ENCODE measurements at places on chromosomes 7 and 10.

DNA sequence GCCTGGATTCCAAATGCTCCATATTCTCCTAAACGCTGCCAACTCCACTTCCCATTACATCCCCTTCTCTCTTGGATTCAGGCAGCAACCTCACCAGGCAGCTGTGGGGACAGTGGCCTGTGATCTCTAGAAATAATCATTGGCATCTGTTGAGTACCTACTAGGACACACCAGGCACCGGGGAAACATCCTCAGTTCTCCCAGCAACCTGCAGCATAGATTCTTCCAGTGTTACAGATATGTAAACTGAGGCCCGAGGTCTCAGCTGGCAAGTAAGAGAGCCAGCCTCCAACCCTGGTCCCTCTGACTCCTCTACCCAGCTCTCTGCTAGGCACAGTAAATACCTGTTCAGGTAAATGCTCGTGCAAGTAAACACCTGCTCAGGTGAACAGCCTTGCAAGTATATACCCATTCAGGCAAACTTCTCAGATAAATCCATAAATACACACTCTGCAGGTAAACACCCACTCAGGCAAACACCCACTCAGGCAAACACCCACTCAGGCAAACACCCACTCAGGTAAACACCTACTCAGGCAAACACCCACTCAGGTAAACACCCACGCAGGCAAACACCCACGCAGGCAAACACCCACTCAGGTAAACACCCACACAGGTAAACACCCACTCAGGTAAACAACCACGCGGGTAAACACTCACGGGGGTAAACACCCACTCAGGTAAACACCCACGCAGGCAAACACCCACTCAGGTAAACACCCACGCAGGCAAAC is 18.7 kb downstream of the ASB13 start:
- no peak for DNase-seq

DNA sequence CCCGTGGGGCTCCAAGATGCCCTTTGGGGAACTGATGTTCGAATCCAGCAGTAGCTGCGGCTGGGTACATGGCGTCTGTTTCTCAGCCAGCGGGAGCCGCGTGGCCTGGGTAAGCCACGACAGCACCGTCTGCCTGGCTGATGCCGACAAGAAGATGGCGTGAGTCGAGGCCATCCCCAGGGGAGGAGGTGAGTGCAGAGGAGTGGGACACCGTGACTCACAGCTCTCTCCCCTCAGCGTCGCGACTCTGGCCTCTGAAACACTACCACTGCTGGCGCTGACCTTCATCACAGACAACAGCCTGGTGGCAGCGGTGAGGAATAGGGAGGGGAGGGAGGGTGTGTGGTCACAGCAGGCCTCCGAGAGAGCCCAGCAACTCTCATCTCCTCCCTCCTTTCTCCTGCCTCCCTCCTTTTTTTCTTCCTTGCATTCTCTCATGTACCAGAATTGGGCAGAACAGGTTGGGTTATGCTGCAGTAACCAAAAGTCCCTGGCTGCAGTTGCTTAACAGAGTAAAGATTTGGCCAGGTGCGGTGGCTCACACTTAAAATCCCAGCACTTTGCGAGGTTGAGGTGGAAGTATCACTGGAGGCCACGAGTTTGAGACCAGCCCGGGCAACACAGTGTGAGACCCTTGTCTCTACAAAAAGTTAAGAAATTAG is 16.5 kb downstream of the ARPC1B start:
- no peak for DNase-seq

GRCh38 chr7:87658553-87658952 is 30.4 kb downstream of the RUNDC3B start:
- no peak for DNase-seq

DNA sequence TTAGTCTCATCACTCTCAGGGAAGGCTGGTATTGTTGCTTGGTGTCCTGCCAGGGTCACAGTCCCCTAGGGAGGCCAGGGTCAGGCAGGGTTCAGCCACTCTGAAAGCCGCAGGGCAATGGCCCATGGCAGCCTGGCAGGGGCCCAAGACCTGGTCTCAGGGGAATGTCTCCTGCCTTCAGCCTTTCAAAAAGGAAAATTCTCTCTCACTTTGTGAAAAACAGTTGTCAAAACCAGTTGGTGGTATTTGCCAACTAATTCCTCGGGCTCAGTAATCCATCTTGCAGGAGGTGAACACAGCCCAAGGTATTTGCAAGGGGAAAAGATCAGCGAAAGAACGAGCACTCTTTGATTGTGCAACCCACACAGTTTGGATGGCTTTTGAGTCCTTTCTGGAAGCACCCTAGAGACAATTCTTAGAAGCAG is 101.5 kb downstream of the JCAD start:
- DNase-seq = no peak

GRCh38 chr10:21055339-21056135 is 158.4 kb upstream of the NEBL start:
- no peak for DNase-seq
